ENCODE measurements at places on chromosomes 5 and 9.

DNA sequence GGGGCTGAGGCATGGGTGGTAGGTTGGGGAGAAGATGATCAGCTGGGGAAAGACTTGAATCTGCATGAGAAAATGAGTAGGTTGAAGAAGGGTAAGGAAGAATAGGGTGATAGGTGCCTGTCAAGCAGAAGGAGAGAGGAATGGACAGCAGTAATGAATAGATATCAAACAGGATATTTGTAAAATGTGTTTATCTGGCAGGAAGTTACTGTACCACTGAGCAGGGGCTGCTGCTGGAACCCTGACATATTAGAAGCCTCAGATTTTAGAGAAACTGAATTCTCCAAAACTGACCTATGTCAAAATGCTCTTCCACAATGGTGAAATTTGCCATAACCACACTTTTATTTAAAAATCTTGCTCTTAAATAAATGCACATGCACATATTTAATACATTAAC lies 41.0 kb downstream of the CCDC192 start:
- no peak for DNase-seq

- no peak for DNase-seq
These were observed 42.3 kb downstream of the FBXO4 start for GRCh38 chr5:41967401-41967800.

- DNase-seq: peak; percentile 13
These were observed 41.4 kb downstream of the PSIP1 start for GRCh38 chr9:15469406-15469805.

GRCh38 chr5:151451626-151452520 lies 4.5 kb downstream of the SLC36A1 start:
- DNase-seq: no peak

DNA sequence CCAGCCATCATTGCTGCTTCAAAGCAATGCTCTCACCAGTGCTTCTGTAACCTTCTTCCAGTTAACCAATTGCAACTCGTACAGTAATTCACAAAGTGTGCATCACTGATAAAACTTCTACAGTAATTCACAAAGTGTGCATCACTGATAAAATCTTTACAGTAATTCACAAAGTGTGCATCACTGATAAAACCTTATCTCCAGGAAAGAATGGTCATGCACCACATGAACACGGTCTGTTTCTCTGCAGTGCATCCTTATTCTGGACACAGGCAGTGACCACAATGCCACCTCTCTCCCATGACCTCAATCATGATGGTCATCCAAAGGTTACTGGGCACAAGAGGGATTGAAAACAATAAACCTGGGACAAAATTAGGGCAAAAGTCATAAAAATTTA lies 153.6 kb downstream of the TSSK1B start:
- DNase-seq: no peak

- DNase-seq: no peak
These were observed 1278.7 kb downstream of the CDH12 start for GRCh38 chr5:21574438-21574837.

- no peak for DNase-seq
These were observed 101.4 kb upstream of the FSTL4 start for GRCh38 chr5:133713751-133714150.

DNA sequence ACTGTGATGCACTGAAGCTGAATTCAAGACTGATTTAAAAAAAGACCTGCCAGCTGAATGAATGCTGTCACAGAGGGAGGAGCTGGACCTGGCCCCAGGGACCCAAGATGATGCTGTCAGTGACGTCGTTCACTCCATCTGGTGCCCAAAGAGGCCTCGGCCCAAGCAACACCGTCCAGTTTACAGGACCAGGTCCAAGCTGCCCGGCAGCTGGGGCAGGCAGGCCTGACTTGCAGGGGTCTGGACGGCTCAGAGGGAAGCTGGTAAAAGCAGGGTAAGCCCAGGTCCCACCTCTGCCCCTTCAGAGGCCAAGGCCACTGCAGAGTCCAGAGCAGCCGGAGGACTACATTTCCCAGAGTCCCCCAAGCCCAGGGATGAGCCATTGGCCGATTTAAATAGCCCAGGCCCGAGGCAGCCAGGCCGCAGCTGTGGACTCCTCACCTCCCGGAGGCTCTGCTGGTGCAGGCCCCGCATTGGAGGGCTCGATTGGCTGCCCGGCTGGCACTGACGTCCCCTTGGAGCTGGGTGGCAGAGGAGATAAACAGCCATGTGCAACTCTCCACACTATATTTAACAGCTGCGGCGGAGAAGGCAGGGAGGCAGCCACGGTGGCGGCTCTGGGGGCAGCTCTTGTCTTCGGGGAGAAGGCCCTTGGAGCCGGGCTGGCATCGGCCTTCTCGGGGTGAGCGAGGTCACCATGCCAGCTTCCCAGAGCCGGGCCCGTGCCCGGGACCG lies at the start of gene PLPP7:
PLPP7 (plus strand) TSS at position 423 of the 735 bp plus-strand sequence; CDS start at position 698, 275 bp downstream.
- no peak for DNase-seq

DNA sequence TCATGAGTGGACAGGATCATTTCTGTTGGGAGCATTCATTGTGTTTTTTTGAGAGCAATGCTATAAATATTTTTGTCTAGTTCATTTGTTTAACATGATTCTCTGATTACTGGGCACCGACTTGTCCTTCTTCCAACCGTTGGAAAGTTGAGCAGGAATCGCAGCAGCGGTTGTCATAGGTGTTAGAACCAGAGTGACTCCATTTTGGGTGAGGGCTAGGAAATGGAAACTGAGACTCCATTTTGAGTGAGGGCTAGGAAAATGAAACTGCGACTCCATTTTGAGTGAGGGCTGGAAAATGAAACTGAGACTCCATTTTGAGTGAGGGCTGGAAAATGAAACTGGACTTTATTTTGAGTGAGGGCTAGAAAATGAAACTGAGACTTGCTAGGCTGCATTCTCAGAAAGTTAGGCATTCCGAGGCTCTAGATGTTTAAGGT lies 100.6 kb downstream of the ICE1 start:
- peak; percentile 2 for DNase-seq

DNA sequence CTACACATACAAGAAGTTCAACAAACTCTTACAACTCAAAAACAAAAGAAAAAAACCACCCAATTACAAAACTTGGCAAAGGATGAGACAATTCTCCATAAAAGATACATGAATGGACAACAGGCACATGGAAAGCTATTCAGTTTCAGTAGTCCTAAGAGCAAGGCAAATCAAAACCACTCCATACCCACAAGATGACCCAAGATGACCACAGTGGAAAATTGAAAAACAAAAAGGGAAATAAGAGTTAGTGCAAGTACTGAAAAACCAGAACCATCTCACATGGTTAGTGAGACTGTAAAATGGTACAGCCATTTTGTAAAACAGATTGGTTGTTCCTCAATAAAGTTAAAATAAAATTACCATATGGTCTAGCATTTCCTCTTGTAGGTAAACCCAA lies 287.1 kb upstream of the CDH9 start:
- DNase-seq: no peak

DNA sequence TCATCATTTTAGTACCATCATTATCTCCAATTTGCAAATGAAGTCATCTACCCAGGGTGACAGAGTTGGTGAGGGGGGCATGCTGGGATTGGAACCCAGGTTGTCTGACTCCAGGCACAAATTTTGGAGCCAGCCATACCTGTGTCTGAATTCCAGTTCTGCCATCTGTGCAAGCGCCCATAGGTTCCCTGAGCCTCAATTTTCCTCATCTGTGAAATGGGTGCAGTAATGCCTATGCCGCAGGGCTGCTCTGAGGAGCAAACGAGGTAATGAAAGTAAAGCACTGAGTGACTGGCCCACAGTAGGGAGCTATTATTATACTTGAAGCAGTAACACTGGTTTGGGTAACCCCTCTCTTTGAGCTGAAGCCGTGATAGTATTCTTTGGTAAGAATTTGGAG lies 49.6 kb downstream of the SH3PXD2B start:
- no peak for DNase-seq

DNA sequence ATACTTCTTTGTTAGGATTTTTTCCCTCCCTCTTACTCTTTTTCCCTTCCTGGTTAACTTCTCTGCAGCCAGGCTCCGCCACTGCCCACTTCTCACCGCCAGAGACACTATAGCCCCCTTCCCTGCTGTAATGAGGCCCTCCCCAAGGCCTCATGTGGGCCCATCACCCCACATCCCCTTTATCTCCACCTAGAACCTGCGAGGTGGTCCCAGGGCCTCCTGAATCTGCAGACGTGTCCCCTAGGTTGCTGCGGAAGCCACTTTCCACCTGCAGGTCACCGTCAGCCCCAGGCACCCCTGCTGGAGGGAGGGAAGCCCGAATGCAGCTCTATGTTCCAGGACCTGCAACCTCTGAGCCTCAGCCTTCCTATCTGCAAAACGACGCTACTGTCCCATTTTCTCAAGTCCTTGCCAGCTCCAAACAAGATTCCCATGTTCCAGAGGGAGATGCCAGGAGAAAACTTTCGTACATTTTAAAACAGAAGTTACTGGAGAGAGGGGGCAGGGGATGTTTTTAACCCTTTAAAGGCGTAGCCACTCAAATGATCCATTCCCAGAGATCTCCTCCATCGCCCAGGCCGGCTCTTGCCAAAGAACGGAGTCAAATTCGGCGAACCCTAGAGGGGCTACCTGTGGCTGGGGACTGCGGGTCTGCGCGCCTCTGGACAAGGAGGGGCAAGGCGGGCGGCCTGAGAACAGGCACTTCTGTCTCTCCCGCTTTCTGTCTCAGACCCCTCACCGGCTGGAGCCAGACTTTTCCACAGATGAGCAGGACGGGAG lies 929 bp downstream of the SH3PXD2B start:
- no peak for DNase-seq

- DNase-seq: no peak
These were observed 56.1 kb downstream of the PTPDC1 start for GRCh38 chr9:94140418-94140780.

DNA sequence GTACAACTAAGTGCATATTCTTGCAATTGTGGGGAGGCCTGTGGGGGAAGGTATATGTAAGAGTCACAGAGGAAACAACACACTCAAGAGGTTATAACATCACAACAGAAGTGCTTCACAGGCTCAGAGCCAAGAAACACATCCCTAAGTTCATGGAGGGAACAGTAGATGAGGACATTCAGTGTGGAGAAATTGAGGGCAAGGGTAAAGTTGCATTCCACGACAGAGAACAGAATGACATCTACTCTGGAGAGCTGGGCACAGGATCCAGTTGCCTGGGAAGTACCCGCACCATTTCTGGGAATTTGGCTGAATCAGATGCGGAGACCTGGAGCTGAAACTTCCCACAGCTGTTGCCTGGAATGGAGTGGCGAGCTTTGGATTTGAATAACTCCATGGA lies 197.2 kb downstream of the NXNL2 start:
- no peak for DNase-seq

DNA sequence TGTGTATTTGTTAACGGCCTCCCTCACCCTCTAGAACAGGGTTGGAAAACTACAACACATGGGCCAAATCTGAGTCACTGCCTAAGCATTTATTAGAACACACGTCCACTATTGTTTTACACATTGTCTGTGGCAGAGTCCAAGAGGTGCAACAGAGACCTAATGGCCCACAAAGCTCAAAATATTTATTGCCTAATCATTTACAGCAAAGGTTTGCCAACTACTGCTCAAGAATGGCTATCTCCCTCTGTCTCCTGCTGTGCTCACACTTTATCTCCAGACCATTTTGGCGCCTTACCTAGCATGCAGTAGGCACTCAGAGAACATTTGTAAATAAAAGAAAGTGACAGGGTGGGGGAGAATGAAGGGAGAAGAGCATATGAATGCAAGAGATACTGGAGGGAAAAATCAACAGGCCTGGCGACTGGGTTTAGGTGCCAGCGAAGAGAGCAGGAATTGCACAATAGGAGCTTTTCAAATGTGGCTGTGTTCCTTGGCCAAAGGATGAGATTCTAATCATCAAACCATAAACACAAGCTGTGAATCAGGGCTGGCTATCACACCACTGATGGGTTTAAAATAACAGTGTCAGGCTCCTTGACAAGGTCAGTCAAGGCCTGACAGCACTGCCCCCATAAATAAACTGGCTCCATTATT lies 80.3 kb downstream of the EPB41L4A start:
- no peak for DNase-seq

DNA sequence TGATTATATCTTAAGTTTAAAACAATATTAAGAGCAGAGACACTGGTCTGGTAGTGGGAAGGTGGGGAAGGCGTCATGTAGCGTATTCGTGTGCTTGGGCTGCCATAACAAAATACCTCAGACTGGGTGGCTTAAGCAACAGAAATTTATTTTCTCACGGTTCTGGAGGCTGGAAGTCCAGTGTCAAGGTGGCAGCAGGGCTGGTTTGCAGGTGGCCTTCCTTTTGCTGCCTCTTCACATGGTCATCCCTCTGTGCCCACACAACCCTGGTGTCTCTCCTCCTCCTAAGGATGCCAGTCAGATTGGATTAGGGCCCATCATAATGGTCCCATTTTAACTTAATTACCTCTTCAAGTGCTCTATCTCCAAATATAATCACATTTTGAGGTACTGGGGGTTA lies 9.6 kb downstream of the IL31RA start:
- DNase-seq: no peak

DNA sequence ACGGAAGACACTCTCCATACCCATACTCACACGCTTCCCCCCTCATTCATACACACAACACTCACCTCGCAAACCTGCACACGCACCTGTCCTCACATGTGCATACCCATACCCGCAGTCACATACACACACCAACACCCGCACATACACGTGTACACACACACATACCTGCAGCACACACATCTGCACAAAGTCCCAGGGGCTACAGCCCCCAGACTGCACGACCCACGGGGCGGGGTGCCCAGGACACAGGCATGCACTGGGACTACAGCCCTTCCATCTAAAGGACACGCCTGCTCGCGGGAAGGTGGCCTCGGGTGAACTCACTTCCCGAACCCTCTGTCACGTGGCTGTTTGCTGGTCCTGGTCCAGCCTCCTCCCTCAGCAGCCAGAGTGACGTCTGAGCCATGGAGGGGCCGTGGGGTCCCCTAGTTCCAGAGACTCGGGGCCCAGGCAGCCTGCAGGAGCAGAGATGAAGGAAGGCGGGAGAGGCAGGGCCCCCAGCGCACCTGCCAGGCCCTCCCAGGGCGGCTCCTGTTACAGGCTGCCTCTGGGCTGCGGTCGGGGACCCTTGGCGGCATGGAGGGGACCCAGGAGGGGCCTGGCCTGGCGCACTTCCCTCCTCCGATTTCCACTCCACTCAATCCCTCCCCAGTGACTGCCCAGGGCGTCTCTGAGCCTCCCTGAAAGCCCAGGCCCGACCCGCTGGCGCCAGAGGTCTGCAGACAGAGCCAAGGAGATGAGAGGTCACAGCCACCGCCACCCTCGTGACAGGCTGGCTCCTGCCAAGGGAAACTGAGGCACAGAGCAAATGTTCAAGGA lies 8.1 kb downstream of the SLC12A7 start:
- peak; percentile 89 for DNase-seq

DNA sequence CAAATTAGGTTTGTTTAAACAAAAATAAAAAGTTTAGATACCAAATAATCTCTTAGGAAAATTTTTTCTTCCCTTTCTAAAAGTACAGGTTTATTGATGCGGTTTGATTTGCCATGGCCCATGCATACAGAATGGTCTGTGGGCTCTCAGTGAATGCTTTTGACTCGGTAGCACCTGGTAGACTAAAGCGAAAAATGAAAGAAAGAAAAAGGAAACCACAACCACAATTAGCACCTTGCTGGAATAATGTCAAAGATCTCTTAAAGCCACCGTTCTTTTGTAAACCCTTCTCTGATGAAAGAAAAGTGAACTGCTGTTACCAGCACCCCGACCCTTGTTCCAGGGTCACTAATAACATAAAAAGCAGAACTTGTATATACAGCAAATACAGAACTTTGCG lies 157.9 kb downstream of the NFIB start:
- DNase-seq: peak; percentile 95

- no peak for DNase-seq
These were observed 21.1 kb downstream of the CPEB4 start for GRCh38 chr5:173909199-173909598.
